ENCODE measurements at places on chromosomes 5 and 9.

- no peak for DNase-seq
Measured at GRCh38 chr9:69141851-69142250, 32.2 kb upstream of the TJP2 start.

- no peak for DNase-seq
Measured at GRCh38 chr5:40428126-40428525, 251.6 kb upstream of the PTGER4 start.

DNA sequence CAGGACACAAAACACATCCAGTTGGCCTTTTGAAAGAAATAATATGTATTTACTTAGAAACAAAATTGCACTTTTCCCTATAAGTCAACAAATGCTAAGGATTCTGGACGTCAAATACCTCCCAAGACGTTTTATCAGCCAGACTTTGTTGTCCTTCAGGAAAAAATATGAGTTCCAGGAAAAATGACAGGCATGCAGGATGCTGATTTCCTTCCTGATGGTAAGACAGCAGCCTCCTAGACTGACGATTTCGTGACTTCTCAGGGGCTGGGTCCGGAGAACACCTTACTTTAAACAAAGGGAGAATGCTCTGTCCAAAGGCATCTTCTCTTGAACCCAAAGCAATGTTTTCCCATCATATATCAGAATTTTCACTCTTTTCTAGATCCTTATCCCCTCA is 69.1 kb downstream of the IL6ST start:
- DNase-seq = no peak

- no peak for DNase-seq
Measured at GRCh38 chr5:141465351-141465750, 10.4 kb upstream of the PCDHGC3 start.

GRCh38 chr9:37966412-37967013 is 62.6 kb upstream of the SLC25A51 start:
- DNase-seq = no peak

GRCh38 chr9:70228118-70228517 is 30.7 kb upstream of the SMC5 start:
- DNase-seq = no peak

- DNase-seq = no peak
Measured at GRCh38 chr5:83000428-83000827, 76.8 kb downstream of the TMEM167A start.

DNA sequence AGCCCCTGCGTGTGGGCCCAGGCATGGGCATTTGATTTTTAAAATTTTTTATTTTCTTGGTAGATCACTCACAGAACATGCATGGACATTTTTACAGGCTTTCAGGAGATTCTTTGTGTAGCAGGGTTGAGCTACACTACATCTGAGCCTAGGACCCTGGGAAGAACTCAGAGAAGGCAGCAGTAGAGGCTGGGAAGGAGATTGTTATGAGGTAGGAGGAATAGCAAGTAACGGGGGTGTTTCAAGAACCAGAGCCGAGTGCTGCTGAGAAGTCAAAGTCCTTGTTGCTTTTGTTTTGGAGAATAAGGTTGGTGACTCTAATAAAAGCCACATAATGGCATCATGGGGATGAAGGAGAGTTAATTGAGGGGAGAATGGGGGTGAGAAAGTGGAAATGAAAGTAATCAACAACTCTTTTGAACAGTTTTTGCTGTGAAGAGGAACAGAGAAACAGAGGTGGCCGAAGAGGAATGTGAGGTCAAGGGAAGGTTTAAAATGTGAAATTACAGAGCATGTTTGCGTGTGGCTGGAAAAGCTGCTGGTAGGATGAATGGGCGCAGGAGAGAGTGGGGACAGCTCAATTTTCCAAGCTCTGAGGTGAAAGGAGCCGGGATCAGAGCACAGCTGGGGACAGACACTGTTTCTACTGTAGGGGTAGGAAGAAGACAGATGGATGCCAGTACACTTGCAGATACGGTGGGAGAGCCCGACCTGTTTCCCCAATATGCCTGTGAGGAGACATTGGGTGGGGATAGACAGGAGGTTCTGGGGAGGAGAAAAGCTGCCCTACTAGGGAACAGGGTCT is 4.7 kb upstream of the PDLIM7 start:
- no peak for DNase-seq

GRCh38 chr5:115431116-115431515 is 113.5 kb downstream of the FEM1C start:
- no peak for DNase-seq

DNA sequence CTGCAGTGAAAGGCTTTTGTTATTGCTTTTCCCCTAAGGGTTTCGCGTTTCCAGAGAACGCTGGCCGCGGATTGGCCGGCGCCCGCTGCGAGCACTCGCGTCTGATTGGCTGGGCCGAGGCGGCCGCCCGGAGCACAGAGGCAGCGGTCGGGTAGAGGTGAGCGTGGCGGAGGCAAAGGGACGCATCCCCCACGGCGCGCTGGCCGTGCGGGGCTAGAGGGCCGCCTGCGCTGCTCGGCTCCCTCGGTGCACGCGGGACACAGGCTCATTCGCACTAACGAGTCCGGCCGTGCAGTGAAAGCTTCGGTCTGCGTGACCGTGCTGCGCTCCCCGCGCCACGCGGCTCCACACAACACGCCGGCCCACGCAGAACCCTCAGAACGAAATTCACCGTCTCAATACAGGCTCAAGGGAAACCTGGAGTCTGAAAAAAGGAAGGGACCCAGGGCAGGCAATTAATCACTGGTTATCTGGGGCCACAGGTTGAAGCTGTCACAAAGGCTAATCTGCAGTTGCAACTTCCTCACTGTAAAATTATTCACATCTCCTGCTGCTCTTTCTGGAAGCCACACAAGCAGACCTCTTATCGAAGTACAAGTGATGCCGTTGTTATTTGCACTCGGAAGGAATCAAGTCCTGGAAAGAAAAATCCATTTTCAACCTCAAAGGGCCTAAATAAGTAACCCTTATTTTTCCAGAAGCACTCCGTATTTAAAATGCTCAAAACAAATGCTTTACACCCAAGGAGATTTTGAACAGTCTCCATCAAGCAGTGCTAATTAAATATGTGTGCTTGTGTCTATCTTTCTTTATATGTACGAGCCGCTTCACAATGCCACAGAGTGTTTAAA is 94.6 kb downstream of the ZNF608 start:
- peak; percentile 71 for DNase-seq

- DNase-seq = no peak
Measured at GRCh38 chr5:117954331-117954730, 1034.0 kb downstream of the DTWD2 start.

DNA sequence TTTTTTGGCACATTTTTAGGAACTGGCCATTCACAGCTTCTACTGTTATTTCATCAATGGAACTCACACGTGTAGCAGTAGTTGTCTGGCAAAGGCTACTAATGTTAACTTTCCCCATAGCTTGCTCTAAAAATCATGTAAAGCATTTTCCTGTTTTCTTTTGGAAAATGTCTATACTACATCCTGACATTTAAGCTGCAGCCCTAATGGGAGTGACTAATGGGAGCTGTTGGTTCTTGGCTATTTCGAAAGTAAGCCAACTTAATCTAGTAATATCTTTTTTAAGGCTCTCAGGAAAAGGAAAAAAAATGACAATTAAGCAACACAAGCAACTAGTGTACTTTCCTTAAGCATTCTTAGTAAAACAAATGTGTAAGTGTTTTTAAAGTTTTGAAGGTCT is 169.2 kb downstream of the SLC12A2 start:
- DNase-seq = no peak

DNA sequence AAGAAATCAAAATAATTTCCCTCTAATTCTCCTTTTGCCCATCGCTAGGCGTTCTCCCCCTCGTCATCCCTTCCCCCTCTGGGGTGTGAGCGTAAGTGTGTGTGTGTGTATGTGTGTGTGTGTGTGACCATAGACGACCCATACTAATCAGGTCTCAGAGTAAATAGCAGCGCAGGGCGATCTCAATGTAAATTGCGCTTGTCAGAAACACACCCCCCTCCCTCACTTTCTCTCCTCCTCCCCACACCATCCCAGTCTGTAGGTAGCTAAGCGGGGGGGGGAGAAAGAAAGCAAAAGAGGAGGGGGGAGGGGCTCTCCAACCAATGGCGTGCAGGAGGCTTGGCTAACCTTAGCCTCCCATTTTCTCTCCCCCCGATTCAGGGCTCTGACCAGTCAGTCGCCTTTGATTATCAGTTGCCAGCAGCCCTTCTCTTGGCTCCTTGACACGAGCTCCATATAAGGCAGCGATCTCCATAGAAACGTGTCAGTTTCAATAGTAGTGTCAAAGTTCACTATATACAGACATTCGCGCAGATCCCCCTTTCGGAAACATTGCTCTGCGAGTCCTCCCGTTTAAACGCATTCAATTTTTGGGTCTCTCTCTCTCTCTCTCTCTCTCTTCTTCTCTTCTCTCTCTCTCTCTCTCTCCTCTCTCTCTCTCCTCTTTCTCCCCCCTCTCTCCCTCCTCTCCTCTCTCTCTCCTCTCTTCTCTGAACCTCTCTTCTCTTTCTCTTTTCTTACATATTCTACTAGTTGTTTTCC is at the start of gene NR2F1:
TSS of gene NR2F1 (plus strand) at position 546 of the 762 bp plus-strand sequence. CDS start 1,802 bp downstream, outside the sequence.
- DNase-seq = peak; percentile 30

GRCh38 chr5:172420235-172420939 is 33.9 kb downstream of the SH3PXD2B start:
- no peak for DNase-seq

GRCh38 chr5:10695055-10695649 is 65.9 kb downstream of the DAP start:
- DNase-seq = peak; percentile 23

DNA sequence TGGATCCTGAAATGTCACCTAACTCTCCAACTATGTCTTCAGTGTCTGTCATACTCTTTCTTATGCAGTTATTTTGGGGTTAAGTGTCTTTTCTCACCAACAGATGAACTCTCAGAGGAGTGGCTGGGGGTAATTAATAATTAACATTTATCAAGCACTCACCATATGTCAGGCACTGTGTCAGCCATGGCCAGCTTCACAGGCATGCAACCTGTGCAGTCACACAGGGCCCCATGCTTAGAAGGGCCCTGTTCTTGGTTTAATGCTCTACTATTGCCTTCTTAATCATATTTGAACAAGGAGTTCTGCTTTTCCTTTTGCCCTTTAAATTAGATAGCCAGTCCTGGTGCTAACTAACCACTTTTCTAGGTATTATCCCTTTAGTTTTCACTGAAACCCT is 3.4 kb upstream of the GRPEL2 start:
- no peak for DNase-seq

- no peak for DNase-seq
Measured at GRCh38 chr5:96703384-96703920, 41.3 kb downstream of the CAST start.

GRCh38 chr9:22079873-22080341 is 70.8 kb upstream of the CDKN2B start:
- no peak for DNase-seq

DNA sequence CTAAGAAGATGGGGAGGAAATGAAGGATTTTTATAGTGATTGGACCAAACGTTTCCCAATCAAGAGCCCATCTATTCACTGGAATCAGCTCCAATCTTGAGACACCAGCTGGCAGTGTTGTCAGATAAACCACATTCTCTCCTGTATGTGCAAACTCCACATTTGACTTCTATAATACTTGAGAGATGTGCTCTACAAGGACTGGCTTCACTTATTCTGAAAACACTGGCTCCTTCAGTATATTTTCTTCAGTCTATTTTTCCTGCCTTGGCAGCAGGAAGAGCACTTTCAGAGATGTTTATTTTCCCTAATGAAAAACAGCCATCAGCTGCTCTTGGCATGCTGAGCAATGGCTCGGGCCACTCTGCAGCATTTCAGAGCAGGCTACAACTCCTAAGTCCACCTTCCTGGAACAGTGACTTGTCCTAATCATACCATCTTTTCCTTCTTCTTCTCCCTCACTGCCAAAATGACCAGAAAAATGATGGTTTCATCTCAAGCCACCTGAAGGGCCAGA is 96.9 kb upstream of the FSTL4 start:
- no peak for DNase-seq

- peak; percentile 63 for DNase-seq
Measured at GRCh38 chr5:20347334-20347733, 359.3 kb upstream of the CDH18 start.

DNA sequence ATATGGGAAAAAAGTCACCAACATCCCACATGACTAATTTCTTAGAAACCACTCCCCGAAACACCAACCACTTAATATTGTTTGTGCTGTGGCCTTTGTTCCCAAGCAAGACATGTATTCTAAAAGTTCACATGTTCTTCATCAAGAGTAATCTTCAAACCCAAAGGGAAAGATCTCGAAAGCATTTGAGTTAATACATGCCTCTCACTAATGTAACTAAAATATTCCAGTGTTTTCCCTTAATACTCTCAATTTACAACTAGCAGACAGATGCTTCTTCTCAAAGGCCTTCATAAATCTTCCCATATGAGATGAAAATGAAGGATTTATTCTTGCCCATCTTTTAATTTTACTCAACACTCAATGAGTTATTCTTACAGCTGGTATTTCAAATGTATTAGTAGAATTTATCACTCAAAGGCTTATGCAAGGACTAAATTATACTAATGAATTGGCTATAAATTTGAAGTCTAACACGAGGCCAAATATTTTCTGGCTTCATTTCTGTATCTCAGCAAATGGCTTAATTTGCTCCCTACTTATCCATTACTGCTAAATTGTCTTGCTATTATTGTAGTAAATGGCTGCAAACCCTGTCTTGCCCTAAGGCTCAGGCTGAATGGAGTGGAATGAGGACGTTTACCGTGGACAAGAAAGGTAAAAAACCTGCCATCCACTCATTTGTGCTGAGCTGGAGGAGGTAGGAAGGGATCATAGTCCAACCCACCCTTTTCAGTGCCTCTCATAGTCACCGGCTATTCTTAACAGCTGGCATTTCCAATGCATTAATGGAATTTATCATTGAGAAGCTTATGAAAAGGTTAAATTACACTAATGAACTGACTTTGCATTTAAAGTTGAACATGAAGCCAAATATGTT is 474.4 kb downstream of the RASEF start:
- DNase-seq = no peak

DNA sequence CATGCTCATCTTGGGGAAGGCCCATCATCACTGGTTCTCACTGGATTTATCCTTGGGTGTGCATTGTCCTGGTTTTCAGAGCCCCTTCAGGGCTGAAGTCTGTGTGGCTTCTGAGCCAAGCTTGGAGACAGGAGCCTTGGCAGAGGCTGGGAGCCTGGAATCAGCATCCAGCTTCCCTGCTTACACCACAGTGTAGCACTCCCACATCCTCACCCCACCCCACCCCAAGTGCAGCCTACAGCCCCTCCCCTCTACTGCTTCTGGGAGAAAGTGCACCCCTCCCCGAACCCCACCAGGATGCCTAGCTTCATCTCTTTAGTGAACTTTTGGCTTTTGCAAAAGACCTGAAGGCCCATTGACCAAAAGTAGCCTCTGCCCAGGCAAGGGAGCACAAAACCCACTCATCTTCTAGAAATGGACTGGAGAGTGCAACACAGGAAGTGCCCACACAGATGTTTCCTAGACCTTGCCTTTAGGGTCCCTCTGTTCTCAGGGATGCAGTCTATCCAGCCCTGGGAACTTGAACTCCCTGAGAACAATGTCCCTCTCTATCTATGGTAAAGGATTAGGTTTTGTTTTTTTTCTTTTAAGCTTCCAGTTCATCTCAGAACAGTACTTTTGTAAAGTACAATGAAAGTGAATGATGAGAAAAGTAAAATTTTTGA is 189.7 kb downstream of the PALM2AKAP2 start:
- peak; percentile 35 for DNase-seq

DNA sequence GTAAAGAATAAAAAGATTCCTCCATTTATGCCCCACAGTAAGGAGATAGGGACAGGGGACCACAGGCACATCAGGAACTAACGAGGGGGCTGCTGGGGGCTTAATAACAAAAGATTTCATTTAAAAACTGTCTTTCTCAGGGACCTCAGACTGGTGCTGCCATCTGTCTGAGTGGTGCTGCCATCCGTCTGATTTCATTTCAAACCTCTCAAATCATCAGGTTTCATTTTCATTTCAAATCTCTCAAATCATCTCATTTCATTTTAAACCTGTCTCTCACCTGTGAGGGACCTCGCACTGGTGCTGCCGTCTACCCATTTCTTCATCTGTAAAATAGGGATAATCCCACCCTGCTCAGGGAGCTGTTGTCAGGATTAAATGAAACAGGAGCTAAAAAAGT is 45.9 kb downstream of the ADRA1B start:
- no peak for DNase-seq
